ENCODE measurements at places on chromosomes 6 and 20. TPM values are rescaled to one million over a fixed set of nuclear protein-coding genes. Genes with fewer than 3 reads are reported as not detected.

The SPATA25 gene
- total RNA-seq, result 42.8 TPM

The TMEM200A gene
- 0.18 TPM for total RNA-seq

DNA sequence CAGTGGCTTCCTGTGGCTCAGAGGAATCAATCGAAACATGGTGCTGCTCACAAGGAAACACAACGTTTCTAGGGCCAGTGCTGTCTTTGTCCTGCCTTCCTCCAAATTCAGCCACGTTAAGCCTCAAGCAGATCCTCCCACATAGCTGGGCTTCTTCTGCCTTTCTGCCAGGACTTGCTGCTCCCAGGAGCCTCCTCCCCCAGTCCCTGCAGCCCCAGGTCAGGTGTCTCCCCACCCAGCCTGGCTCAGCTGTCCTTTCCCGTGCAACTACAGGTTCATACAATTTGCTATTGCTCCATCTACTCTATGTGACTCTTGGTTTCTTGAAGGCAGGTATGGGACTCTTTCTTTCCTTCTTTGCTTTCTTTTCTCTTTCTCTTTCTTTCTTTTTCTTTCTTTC lies 215.3 kb upstream of the RNF24 start:
- DNase-seq, result no peak

GRCh38 chr20:44133424-44133823 lies 53.6 kb downstream of the JPH2 start:
- DNase-seq, result no peak

- DNase-seq, result no peak
Observed at GRCh38 chr20:41547221-41547620, 71.0 kb downstream of the CHD6 start.

- no peak for DNase-seq
Observed at GRCh38 chr6:40896696-40897095, 142.3 kb downstream of the UNC5CL start.

DNA sequence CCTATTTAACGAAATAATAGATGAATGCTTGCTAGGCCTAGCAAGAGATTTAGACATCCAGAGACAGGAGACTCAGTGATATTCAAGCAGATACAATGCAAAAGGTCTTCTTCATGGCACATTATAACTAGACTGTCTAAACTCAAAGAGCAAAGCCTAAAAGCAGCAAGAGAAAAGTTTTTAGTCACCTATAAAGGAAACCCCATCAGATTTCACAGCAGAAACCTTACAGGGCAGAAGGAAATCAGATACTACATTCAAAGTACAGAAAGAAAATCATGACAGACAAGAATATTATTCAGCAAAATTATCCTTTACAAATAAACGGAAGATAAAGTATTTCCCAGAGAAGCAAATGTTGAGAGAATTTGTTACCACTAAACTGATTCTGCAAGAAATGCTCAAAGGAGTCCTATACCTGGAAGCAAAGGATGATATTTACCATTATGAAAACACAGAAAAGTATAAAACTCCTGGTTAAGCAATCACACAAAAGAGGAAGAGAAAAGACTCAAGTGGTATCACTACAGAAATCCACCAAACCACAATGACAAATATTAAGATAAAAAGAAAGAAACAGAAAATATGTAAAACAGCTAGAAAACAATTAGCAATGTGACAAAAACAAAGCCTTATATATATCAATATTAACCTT lies 333.7 kb downstream of the MEI4 start:
- no peak for DNase-seq

DNA sequence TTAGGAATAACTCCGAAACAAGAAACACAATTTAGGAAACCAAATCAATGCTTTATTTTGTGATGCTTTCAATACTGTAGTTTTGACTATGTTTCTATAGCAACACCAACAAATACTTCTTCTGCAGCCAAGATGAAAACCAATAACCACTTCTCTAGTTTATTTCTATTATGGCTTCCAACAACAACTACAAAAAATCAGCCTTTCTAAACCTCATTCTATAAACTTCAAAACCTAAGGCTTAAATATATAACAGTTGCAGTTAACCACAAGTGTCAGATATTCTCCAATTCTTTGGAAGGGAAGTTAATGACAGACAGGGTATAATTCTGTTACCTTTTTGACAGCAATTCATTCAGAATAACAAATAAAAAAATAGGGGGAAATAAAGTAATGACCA lies 80.9 kb downstream of the EPB41L2 start:
- DNase-seq, result no peak
